Fibroblast of gingiva (primary cell): ENCODE measurements at places on chromosomes 3 and 15.
A peak's percentile ranks its signal among the peaks of the same experiment; 100 is the strongest.

DNA sequence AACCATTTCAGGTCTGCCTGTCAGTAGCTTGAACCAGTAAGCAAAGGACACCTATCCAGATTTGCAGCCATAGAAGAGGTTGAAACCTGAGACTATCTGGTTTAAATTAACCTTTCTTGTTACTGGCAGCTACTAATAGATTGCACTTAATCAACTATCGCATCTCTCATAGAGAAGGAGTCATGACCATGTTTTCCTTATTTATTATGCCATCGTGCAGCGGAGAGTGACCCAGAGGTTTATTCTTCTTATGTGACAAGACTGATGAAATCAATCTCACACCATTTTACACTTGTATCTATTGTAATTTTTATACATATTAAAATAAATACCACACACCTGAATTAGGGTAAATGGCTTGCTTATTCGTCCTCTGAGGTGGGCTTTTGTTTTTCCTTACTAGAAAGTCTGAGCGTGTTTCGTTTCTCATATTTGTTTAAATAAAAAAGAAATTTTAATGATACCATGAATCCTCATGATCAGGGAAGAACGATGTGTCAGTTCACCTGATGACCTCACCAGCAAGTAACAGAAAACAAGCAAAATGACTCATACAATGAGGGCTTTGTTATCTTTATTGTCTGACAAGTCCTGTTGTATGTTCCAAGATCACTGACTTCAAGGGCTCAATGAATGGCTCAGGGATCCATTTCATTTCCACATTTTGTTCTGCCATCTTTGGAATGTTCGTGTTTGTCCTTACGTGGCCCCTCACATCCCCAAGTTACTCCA lies 379.5 kb upstream of the DPH6 start:
- DNase-seq = no peak

DNA sequence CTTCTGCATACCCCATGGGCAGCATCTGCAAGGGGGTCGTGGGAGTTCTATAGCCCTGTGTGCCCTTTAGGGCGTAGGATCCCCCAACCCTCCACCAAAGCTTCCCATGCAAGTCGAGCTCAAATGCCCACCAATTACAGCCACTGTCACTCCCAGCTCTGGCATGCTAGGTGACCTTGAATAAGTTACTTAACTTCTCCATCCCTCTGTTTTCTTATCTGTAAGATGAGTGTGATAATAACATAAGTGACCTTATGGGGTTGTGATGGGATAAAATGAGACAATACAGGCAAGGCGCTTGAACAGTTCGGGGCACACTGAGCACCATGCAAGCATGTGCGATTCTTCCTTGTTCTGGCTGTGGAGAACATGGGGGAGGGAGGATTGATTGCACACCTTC lies 74.8 kb upstream of the POMGNT2 start:
- DNase-seq = no peak

DNA sequence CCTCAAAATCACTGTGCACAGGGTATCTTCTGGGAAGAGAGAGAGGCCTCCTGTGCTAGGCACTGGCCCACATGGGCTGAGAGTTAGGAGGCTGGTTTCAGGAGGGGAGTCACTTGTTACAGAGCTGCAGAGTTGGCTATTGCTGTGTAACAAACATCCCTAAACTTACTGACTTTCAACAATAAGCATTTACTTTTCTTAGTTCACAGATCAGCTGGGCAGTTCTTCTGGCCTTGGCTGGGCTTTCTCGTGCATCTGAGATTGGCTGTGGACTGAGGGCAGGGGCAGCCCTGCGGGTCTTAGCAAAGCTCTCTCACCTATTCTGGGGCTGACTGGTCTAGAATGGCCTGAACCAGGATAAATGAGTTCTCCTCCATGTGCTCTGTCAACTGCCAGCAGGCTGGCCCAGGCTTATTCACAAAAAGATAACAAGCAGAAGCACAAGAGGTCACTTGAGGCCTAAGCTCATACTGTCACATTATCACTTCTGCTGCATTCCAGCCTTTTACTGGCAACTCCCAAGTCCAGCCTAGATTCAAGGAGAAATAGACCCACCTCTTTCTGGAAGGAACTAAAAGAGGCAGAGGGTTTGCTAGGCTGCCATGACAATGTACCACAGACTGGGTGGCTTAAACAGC lies 17.2 kb upstream of the RBSN start:
- DNase-seq = no peak

DNA sequence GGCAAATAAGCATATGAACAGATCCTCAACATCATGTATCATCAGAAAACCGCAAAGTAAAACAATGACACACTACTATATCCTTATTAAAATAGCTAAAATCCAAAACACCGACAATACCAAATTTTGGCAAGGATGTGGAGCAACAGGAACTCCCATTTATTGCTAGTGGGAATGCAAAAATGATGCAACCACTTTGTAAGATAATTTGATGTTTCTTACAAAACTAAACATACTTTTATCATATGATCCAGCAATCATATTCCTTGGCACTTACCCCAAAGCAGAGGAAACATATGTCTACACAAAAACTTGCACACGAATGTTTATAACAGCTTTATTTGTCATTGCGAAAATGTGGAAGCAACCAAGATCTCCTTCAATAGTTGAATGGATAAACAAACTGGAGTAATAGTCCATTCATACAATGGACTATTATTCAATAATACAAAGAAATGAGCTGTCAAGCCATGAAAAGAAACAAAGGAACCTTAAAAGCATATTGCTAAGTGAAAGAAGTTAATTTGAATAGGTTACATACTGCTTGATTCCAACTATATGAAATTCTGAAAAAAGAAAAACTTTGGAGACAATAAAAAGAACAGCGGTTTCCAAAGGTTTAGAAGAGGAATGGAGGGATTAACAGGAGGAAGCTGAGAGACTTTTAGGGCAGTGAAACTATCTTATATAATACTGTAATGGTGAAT lies 172.0 kb downstream of the VPS13C start:
- peak; percentile 44 for DNase-seq

- no peak for DNase-seq
Observed at GRCh38 chr15:89631902-89632264, 23.4 kb downstream of the KIF7 start.

DNA sequence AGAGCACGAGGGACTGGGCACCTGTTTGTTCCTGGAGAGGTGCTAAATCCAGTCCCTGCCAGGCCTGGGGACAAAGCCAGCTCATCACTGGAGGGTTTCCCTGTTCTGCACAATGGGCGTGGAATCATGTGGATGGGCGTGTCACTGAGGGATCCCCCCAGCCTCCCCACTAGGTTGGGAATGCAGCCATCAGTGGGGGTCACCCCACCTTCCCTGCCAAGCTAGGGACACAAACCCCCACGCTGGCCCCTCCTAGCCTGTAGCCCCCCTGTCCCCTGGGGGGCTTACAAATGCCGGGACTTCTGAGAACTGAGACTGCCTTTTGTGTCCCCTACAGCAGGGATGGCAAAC lies 61.9 kb downstream of the NSMCE3 start:
- no peak for DNase-seq

GRCh38 chr15:90945091-90945490 lies 9.6 kb upstream of the RCCD1 start:
- no peak for DNase-seq

GRCh38 chr3:16174389-16174788 lies at the start of gene GALNT15:
GALNT15 (plus strand) TSS chr3:16174680; CDS start chr3:16175152, 472 bp downstream.
- DNase-seq = peak; percentile 99

GRCh38 chr3:12345141-12345561 lies 56.3 kb downstream of the PPARG start:
- peak; percentile 81 for DNase-seq

DNA sequence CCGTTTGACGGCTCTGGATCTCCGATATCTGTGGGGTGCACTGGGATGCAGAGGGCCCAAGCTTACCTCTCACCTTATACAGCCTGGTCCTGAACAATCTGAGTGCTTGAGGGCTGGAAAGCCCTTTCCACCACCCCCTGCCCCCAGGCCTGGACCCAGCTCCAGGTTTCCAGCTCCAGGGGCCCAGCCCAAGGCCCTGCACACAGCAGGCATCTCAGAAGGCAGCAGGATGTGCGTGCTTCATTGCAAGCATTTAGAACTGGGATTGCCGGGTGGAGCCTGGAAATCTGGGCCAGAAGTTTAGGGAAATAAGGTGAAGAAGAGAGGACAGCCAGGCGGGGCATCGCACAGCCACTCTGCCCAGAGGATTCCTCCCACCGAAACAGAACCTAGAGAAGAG lies 25.6 kb downstream of the CCDC33 start:
- no peak for DNase-seq

DNA sequence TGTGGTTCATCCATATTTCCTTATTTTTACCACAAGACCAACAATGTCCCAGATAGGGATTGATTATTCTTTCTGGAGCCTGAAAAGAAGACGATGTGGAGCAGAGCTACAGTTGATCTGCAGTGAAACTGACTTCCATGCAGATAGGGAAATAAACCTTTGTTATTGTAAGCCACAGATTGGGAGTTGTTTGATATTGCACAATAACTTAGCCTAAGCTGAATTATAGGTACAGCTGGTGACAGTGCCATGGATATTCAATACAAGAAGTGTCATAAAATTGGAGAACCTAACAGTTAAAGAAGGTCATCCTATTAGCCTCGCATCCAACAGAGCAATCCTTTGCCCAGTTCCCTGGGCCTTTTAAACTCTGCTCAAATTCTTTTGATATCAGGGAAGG lies 367.7 kb upstream of the PPP2R3A start:
- DNase-seq = no peak

DNA sequence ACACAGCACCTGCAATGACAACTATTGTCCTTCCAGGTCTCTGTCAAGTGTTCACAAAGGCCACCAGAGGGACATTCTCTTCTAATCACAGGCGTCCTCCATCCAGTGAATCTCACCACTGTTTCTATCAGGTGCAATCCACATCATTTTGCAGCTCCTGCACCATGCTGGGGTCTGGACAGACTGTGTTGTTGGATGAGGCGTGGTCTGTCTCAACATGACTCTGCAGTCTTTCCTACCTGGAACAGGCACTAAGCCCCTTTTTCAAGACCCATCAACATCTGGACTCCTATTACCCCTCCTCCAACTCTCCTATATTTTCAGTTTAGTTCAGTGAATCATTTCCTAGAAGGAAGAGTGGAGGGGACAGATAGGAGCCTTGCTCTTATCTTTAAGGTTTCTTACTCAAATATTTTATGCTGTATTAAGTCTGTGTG lies 31.5 kb upstream of the VEPH1 start:
- DNase-seq = no peak

- DNase-seq = no peak
Observed at GRCh38 chr3:152243721-152244516, 24.8 kb upstream of the MBNL1 start.

DNA sequence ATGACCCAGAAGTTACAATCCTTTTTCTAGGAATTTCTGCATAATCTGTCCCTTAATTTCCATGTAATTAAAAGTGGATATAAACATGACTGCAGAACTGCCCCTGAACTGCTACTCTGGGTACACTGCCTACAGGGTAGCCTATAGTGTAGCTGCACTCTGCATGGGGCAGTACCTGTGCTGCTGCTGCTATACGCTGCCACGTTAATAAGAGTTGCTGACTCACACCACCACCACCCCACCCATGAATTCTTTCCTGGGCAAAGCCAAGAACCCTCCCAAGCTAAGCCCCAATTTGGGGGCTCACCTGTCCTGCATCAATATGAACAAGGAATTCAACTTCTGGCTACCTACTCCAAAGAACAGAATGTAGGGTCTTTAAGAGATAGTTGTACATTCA lies 13.9 kb downstream of the HDGFL3 start:
- DNase-seq = no peak

- DNase-seq = no peak
Observed at GRCh38 chr3:101268971-101269671, 51.3 kb downstream of the IMPG2 start.

GRCh38 chr3:169687603-169688002 lies 24.1 kb upstream of the MECOM start:
- no peak for DNase-seq

- no peak for DNase-seq
Observed at GRCh38 chr3:85228966-85229365, 270.2 kb downstream of the CADM2 start.

- DNase-seq = no peak
Observed at GRCh38 chr15:47364230-47365141, 352.8 kb upstream of the SEMA6D start.

DNA sequence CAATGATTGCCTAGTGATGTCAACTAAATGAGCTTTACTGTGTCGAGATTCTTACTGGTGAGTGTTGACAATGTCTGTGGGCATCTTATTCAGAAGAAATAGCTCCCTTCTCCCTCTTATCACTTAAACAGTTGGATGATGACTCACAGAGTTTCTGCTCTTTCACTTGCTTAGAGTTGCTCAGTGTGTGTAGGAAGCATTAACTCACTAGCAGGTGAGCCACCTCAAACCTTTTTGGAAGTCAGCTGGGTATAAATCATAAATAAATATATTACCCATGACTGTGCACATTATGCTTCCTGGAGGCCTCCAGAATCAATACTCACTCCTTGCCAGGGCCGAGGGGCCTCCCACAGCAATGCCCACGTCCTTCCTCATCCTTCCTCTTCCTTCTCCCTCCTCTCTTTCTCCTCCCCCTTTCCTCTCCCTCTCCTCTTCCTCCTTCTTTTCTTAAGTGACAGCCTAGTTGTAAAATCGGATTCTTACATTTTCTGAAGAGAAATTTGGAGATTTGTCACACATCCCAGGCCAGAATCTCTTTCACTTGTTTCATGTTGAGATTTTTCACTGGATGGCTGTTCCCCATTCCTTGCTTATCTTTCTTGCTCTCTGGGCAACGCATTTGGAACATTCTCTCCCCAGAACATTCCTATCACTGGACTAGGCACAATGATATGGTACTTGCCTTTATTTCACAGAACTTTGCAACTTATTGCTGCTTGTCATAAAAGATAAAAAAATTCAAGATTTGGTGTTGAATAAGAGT lies 17.5 kb downstream of the SHC4 start:
- DNase-seq = no peak

- DNase-seq = no peak
Observed at GRCh38 chr15:52784799-52785671, 5.1 kb downstream of the ONECUT1 start.

GRCh38 chr3:60274646-60275045 lies 976.6 kb downstream of the FHIT start:
- DNase-seq = no peak

GRCh38 chr15:81235276-81236123 lies 38.8 kb downstream of the IL16 start:
- no peak for DNase-seq

DNA sequence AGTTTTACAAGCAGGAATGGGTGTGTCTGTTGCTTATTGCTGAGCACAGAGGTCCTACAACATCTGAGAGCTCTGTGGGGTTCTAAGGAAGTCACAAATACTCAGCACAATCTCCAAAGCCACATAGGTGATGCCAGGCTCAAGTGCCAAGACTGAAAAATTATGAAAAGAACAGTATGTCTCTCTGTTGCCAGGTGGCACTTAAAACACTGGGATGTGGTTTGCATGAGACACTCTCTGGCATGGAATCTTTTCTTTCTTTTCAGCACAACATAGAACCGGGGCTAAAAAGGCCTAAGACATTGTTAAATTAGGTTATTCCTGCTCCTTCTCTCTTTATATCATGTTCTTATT lies 127.3 kb upstream of the PRICKLE2 start:
- no peak for DNase-seq

DNA sequence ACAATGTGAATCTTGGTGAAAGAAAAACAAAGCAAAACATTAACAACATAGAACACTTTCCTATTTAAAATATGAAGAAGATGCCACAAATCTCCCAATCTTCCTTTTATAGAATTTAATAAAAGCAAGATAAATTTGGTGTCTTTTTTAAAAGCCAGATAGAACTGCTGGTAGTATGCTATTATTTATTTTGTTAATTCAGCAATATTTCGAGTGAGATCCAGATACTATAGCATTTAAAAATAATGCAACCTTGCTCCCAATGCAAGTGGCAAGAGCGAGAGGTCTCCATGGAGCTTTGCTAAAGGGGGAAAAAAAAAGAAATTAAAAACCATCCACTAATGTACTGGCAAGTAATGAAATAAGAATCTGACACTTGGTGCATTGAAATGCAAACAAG lies 121.8 kb downstream of the IL20RB start:
- DNase-seq = no peak
